Glomerular endothelial cell (primary cell): ENCODE measurements at places on chromosomes 7 and 10. TPM values are rescaled to one million over a fixed set of nuclear protein-coding genes. Genes with fewer than 3 reads are reported as not detected.

The CCL26 gene
- 0.58 TPM in 1 of 2 replicates, not detected in the other for total RNA-seq

The CYP26C1 gene
- total RNA-seq: 0.05 and 1.1 TPM in 2 replicates

The TDRD1 gene
- total RNA-seq: 0.06 TPM in 1 of 2 replicates, not detected in the other

DNA sequence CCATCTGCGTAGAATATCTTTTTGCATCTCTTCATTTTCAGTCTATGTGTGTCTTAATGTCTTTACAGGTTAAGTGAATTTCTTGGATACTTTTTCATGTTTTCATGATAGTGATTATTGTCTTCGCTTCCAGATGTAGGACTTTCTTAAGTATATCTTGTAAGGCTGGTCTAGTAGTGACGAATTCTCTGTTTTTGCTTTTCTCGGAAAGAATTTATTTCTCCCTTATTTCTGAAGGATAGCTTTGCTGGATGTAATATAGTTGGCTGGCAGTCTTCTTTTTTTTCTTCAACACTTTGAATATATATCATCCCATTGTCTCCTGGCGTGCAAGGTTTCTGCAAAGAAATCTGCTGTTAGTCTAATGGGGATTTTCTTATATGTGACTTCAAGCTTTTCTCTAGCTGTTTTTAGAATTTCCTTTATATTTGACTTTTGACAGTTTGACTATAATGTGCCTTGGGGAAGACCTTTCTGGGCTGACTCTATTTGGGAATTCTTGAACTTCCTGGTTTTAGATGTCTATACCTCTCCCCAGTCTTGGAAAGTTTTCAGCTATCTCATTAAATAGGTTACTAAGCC is 14.3 kb downstream of the GTPBP4 start:
- no peak for DNase-seq

DNA sequence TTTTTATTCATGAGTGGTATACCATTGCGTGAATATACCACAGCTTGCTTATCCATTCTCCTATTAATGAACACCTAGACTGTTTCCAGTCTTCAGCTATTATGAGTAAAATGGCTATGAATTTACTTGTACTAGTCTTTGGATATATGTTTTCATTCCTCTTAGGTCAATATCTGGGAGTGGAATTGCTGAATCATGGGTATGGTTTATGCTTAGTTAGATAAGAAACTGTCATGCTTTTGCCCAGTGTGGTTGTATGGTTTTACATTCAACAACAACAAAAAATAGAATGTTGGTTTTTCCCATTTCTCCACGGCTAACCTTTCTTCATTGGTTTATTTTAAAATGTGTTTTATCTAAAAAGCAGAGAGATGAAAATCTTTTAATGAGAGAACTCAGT is 308.3 kb downstream of the PHF14 start:
- no peak for DNase-seq

The ZNF727 gene
- total RNA-seq: not detected in 2 replicates

- DNase-seq: no peak
These were observed 664 bp upstream of the UBE3C start for GRCh38 chr7:157138101-157138423.

The ZNF282 gene
- 33.3 and 34.4 TPM in 2 replicates for total RNA-seq

- DNase-seq: no peak
These were observed 408.6 kb upstream of the NPVF start for GRCh38 chr7:25636871-25637283.

DNA sequence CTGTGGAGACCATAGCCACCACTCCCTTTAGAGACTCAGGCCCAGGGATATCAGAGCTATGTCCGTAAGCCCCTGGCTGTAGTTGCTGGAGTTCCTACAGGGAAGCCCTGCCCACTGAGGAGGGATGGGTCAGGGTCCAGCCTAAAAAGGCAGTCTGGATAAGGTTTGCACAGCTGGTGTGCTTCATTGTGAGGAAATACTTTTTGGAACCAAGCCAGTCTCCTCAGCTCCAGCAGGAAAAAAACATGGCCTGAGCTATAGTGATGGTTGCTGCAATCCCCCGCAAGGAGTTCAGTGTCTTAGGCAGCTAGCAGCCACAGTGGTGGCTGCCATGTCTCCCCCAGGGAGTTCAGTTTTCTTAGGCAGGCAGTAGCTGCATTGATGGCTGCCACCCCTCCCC is 52.6 kb upstream of the CYP2C8 start:
- DNase-seq: no peak

The GTF2IRD1 gene
- total RNA-seq: 13.6 and 13.8 TPM in 2 replicates

GRCh38 chr7:157079116-157079515 is 59.6 kb upstream of the UBE3C start:
- DNase-seq: no peak

DNA sequence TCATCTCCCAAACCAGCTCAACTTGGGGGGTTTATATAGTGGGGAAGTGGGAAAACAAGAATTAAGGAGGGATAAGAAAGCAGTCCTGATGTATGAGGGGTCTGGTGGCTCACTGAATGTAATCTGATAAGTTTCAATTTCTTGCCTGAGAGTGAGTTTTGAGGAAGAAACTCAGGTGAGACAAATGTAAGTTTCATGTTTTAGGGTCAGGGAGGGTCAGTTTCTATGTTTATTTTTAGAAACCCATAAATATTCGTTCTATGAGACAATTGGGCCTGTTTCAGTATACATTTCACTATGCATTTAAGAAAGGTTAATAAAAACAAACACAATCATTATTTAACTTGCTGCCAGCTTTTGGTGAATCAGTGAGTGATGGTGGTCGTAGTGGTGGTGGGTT is 128.0 kb upstream of the MBL2 start:
- no peak for DNase-seq

- DNase-seq: no peak
These were observed 210.8 kb downstream of the ADAM12 start for GRCh38 chr10:126177417-126178030.

The FKBP9 gene
- total RNA-seq: 196 and 264 TPM in 2 replicates

DNA sequence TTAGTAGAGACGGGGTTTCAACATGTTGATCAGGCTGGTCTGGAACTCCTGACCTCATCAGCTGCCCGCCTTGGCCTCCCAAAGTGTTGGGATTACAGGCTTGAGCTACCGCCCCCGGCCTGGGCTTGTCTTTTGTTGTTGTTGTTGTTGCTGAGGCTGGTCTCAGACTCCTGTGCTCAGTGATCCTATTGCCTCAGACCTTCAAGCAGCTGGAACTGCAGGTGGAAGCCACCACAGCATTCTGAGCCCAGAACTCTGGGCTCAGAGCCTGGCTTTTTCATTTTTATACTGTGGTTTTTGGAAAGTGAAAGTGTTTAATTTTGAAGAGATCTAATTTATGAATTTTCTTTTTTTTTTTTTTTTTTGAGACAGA is 16.2 kb upstream of the DNAJB6 start:
- no peak for DNase-seq

The ASB10 gene
- total RNA-seq: not detected in 2 replicates

The SSC4D gene
- 1.4 and 2.0 TPM in 2 replicates for total RNA-seq

- no peak for DNase-seq
These were observed 271.7 kb downstream of the ZMYND11 start for GRCh38 chr10:406976-407375.

The SPACDR gene
- 1.0 TPM in 1 of 2 replicates, not detected in the other for total RNA-seq

DNA sequence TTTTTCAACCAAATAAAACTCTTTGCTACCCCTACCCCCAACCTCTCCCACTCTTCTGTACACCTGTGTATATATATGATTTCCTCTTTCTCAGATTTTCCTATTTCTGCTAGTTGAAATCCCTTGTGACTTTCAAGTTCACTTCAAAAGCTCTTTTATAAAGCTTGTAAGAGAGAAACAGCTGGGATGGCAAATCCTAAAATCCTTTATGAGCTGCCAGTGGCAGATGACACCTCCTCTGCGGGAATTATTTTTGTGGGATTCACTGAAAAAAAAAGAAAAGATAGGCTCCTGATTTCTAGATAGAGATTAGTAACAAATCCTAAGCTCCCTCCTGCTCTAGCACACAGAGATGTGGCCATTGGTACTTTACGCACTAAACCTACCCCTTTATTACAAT is 92.9 kb downstream of the AHR start:
- DNase-seq: no peak

- no peak for DNase-seq
These were observed 29.1 kb downstream of the FOXL3 start for GRCh38 chr7:318878-319661.

DNA sequence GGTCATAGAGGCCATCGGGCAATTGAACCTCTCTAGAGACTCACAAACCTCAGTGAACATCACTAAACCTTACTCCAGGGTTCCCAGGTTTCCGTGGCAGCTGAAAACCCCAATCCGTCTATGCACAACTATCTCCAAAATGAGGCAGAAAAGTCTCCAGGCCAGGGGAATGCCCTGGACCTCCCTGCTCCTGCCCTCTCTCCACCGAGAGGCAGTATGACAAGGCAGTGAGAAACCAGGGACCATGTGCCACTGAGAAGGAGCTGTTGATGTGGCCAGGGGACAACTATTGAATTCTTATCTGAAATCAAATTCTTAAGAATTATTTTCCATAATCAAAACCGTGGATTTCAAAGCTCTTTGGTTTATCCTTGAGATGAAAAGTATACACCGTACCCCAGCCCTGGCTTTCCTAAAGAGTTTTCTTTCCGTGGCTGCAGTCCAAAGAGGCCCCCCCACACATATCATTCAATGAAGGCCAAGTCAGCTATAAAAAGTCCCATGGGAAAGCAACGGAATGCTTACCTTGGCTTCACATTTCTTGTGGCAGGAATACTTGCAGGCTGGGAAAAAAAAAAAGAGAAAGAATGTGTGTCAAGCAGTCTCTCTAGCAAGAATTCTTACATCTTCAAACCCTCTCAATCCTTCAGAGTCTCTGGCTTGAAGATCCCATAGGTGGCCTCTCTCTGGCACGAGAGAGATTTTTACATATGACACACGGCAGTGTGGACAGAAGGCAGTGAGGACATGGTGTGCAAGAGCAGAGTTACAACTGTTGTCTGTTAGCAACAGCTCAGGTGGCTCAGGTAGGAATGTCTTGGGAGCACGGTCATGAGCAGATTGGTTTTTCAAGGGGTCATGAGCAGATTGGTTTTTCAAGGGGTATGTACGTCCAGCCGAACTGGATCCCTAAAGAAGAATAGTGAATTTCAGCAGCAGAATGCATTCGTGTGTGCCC is 75.2 kb downstream of the TNS3 start:
- DNase-seq: no peak

- no peak for DNase-seq
These were observed 159.8 kb upstream of the STEAP1 start for GRCh38 chr7:89994483-89994882.

DNA sequence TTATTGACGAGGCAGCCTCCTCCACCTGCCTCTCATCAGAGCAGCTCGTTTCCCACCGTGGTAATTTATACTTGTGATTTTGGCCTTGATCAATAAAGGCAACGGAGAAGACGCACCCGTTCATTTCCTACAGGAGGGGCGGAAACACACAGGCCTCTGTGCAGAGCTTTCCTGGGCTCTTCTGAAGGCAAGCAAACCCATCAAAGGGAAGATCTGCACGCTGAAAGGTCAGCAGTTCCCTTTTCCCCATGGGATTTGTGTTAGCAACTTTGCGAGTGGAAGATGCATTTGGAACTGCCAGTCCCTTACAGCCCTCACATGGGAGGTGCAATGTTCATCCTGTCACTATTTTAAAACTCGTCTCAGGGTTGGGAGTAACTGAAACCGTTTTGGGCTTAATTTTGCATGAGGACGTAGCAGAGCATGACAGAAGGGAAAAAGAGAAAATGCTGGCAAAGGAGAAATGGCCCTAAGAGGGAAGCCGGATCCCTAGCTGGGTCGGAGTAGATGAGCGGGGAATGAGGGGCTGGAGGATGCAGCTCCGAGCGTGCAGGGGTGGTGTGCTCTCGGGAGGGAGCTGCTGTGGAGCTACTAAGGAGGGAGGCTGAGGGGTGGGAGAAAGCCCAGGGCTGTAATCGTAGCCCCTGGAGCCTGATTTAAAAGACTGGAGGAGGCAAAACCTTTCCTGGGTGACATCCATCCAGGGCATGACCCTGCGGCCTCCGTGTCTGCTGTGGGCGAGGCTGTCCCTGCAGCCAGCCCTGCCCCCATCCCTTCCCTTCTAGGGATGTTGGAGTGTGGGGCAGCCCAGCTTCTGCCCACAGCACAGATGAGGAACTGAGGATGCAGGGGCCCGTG is 111.1 kb upstream of the FAM20C start:
- DNase-seq: no peak

GRCh38 chr7:69596723-69597277 is 1.5 kb upstream of the AUTS2 start:
- no peak for DNase-seq

The TMEM176A gene
- not detected in 2 replicates for total RNA-seq

The LRIT1 gene
- total RNA-seq: not detected in 2 replicates

- DNase-seq: no peak
These were observed 15.4 kb downstream of the AKR1B1 start for GRCh38 chr7:134443396-134444070.

DNA sequence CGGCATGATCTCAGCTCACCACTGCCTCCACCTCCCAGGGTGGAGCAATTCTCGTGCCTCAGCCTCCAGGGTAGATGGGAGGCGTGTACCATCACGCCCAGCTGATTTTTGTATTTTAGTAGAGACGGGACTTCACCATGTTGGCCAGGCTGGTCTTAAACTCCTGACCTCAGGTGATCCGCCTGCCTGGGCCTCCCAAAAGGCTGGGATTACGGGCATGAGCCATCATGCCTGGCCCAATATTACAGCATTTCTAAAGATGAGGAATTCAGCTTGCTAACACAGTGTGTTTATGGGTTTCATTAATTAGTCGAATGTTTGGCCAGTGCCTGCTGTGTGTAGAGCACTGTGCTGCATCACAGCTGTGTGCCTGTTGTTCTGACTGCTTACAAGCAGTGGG is 3.7 kb downstream of the WDR37 start:
- DNase-seq: no peak

DNA sequence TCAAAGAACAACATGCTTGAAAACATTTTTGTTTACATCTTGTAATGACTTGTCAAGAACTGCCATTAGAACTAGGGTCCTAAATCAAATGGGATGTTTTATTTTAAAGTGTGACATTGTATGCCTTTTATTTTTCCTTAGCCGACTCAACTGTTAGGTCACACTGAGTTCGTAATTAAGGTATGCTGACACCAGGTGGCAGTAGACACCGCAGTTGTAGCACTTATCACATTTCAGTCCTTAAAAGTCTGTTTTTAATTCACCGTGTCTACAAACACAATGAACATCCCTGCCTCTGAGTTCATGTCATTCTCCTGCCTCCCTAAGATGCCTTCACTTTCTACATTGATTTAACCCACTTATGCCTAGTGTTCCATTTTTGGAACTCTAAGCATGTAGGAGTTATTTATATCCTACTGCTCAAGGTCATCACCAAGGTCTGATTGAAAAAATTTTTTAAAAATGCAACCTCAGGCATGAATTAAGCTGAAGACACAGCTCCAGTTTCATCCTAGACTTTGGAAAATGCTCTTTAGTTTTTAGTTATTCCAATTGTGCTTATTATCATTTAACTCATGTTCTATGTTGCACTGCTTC is 186.1 kb downstream of the BMPER start:
- DNase-seq: no peak

The OR9A4 gene
- not detected in 2 replicates for total RNA-seq

DNA sequence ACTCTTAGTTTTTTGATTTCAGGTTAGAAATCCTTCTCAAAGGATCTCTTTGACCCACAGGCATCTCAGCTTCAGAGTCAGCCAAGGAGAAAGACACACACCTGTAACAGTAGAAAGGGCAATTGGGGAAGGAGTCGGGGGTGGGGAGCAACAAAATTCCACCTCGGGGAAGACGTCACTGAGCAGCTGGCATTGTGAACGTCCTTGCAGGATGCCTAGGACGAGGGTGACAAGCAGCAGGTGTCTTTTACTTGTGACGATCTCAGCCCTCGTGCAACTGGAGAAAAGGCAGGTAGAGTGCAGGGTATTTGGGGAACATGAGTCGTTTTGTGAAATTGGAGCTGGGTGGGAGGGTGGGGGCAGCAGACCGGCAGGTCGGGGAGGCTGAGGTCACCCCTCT is 627.0 kb downstream of the ACTR3B start:
- DNase-seq: no peak

GRCh38 chr10:3911241-3911640 is 126.2 kb upstream of the KLF6 start:
- DNase-seq: no peak

GRCh38 chr7:144148224-144148827 is 25.4 kb downstream of the OR2A14 start:
- DNase-seq: no peak
